ENCODE measurements at places on chromosomes 12 and 14.

DNA sequence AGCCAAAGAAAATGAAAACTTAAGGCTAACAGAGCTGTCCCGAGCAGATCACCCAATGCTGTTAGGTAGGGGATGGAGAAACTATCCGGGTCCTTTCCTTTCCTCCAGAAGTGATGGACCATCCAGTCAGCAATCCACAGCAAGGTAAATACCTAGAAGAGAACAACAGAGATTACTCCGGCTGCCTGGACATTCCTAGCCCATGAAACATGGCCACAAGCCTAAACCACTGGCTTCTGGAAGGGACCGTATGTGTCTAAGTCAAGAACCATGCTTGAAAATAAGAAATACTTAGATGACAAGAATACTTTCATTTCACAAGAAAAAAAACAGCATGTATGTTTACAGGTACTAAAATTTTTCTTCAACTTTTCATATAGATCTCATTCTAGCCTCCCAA lies 152.9 kb downstream of the SLC41A2 start:
- DNase-seq: no peak

GRCh38 chr12:14681625-14682024 lies 14.8 kb downstream of the GUCY2C start:
- no peak for DNase-seq

DNA sequence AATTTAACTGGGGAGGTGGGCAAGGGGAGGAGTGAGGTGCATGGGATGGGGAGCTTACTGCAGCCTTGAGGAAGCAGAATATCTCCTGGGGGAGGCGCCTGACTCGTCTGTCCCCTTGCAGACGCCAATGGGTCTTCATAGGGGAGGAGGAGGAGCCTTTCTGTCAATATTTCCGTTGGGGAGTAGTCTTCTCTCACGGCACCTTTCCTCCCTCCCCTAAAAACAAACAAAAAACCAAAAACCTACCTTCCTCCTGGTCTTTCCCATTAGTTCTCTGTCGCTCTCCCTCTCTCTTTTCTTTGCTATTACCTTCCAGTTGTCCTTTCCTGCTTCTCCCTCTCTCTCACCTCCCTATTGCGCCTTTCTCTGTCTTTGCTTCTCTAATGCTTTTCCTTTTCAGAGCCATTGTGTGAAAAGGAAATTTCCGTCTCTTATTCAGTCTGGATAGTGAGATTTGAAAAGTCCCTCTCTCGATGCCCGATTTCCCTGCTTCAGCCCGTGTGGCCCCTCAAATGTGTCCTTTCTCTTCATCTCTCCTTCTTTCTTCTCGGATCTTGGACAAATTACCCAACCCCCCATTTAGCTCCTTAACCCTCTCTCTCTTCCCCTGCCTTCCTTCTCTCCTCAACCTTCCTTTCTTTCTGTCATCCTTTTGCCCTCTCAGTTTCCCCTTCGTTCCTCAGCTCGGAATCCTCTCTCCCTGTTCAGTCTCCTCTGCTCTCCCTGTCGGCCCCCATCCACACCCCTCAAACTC lies 5.9 kb downstream of the GPR84 start:
- no peak for DNase-seq

DNA sequence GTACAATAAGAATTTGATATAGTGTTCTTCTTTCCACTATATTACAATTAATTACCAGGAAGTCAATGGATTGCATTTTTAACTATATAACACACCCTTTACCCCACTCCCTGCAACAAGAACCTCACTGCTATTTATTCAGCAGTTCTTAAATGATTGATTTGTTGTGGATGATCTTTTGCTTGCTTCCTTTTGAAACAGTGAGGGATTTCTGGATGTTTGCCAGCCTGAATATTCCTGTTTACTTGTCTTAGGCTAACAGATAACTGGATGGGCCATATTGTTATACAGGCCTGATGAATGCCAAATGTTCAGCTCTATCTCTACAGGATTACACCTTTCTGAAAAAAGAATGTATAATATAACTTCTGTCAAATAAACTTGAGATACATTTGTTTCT lies 497.6 kb downstream of the APAF1 start:
- DNase-seq: no peak
